Glomerular endothelial cell (primary cell): ENCODE measurements at places on chromosomes 11 and 22. TPM values are rescaled to one million over a fixed set of nuclear protein-coding genes. Genes with fewer than 3 reads are reported as not detected.

The FOLR3 gene
- not detected in 2 replicates for total RNA-seq

The OR2AT4 gene
- total RNA-seq = not detected in 2 replicates

The YPEL1 gene
- total RNA-seq = 5.0 and 8.7 TPM in 2 replicates

The NRXN2 gene
- total RNA-seq = not detected in 2 replicates

The ATXN10 gene
- total RNA-seq = 92.5 and 112 TPM in 2 replicates

The SMIM35 gene
- 0.12 TPM in 1 of 2 replicates, not detected in the other for total RNA-seq

The F2 gene
- 0.19 TPM in 1 of 2 replicates, not detected in the other for total RNA-seq

The CCND1 gene
- total RNA-seq = 580 and 831 TPM in 2 replicates

The CD3G gene
- total RNA-seq = not detected in 2 replicates

The MMP10 gene
- total RNA-seq = 29.5 and 39.8 TPM in 2 replicates

The ZNF280A gene
- total RNA-seq = 0.12 TPM in 1 of 2 replicates, not detected in the other

The IL18 gene
- 0.35 and 2.6 TPM in 2 replicates for total RNA-seq

The MRPL21 gene
- 47.5 and 76.8 TPM in 2 replicates for total RNA-seq

DNA sequence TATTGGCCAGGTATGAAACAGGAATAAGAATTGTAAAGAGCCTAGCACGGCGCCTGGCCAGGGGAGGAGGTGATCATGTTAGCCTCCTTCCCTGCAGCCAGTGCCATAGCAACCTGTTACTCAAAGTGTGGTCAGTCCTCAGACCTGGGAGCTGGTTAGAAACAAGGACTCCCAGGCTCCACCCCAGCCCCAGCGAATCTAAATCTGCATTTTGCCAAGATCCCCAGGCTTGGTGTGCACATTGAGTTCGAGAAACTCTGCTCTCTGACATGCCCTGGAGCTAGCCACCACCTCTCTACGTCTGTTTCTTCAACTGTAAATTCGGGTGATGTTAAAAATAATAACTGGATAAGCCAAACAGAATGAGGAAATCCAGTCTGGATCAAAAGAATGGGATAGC lies 56.1 kb upstream of the ALX4 start:
- no peak for DNase-seq

DNA sequence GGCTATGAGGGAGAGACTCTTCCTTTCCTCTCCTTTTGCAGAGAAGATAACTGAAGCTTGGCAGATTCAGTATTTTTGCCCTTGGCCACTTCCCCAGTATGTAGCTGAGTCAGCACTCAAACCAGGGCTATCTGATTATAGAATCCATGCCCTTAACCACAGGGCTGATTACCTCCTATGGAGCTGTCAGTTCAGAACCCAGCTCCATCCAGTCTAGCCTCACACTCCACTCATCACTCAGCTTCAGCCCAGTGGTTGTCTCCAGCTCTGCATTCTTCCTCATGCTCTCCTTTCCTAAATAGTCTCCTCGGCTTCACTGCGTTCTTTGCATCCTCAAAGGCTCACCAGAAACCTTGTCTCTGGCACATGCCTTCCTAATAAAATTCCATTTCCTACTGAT lies 151.6 kb upstream of the BLID start:
- no peak for DNase-seq

DNA sequence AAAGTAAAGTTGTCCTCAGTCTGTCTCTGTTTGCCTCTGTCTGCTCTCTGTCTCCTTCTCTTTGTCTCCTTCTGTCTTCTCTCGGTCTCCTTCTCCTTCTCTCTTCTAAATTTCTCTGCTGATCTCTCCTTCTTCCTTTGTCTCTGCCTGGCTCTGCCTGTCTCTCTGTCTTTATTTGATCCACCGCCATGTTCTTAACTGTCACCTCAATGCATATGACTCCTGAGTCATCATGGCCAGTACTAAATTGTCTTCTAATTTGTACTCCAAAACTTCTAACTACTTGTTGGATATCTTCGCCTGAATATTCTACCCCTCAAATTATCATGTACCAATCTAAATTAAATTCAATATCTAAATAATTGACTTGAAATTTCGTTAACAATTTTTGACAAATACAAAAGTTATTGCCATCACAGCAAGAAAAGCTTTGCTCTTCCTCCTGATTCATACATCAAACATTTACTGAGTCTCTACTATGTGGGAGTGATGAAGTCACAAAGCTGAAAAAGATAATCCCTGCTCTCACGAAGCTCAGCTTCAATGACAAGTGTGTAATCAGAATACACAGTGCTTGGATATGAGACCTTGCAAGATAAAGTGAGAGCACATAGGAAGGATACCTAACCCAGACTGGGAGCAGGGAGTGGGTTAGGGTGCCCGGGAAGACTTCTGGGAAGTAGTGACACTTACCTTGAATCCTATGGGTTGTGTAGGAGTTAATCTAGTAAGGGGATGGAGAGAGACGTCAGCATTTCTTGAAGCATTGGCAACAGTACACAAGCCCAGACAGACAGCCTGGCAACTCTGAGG lies 193.0 kb downstream of the MAML2 start:
- no peak for DNase-seq

- DNase-seq = no peak
Observed at GRCh38 chr22:49052023-49052538, 775.6 kb downstream of the BRD1 start.

DNA sequence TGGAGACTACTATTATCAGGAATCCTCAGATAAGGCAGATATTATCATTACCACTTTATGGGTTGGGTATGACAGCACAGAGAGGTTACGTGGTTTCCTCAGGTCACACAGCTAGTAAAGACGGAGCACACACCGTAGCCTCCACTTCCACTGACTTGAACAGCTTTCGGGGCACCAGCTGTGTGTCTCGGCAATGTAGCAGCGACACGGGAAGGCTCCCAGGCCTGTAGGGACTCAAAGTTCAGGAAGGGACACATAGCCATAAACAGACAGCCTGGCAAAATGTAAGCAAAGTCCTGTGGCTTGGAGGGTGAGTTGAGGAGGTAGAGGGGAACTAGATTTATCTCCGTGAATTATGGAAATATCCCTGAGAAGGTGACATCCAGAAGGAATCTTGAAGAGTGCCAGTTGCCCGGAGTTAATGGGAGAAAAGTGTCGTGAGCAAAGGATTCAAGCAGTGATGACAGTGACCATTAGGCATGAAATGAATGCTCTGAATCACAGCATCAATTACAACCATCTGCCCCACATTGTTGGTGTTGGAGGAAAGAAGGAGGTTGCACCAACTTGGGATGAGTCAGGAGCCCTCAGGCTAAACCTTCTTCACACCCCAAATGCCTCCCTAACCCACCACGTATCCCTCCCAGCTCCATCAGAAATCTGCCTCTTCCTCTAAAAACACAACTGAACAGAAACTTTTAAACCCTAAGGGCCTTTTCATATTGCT lies 106.7 kb upstream of the ASPHD2 start:
- DNase-seq = no peak

DNA sequence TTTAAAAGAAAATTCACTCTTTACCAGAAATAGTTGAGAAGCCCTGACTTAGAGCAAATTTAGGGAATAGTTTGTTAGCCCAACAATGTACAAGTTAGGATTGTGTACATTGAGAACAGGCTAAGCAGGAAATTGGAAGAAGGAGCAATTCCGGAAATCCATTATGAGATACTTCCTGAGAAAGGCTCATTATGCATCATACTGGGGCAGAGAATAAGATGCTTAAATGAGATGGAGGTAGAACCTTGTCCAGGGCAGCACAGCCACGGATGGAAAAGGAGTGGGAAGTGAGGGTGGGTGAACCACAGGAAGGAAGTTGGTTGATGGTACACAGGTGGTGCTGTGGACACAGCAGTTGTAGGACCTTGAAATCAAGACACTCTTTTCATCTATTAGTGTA lies 180.2 kb downstream of the PGR start:
- no peak for DNase-seq

DNA sequence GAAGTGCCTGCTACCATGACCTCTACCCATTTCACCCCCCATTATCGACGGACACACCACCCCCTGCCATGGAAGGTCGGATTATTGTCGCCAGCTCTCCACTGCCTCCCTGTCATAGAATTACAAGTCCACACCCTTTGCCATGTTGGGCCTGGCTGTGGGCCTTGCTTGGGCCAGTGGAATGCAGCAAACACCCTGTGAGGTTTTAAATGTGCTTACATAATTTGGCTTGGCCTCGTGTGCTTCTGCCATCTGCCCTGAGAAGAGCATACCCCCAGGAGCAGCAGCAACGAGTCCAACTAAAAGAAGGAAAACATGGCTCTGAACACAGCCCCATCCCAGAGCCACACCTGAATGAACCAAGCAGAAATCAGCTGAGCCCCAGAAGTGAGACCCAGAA lies 94.1 kb upstream of the PRDM11 start:
- DNase-seq = no peak

- DNase-seq = no peak
Observed at GRCh38 chr22:44393066-44393465, 80.3 kb upstream of the SHISAL1 start.

- no peak for DNase-seq
Observed at GRCh38 chr11:133966921-133967598, 10.3 kb upstream of the IGSF9B start.

- DNase-seq = no peak
Observed at GRCh38 chr11:46264030-46264429, 13.4 kb upstream of the CREB3L1 start.

DNA sequence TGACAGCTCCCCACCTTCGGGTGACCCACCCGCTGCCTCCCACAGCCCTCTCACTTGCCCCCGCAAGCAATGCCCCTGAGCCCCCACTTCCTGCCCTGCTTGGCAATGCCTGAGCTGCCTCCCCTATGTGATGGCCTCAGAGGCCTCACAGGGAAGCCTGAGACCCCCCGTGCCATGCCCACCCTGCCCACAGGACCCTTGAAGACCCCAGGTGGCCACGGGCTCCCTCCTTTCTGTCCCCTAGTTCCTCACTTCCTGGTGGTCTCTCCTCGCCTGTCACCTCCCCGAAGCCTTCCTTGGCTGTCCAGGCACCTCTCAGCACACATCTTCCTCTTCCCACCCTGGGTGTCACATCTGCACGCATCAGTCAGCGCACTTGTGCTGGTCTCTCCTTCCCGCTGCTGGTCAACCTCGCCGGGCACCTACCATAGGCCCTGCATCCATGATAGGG lies 90.5 kb downstream of the BRD1 start:
- no peak for DNase-seq

- DNase-seq = no peak
Observed at GRCh38 chr11:12128301-12128751, 17.9 kb downstream of the MICAL2 start.

DNA sequence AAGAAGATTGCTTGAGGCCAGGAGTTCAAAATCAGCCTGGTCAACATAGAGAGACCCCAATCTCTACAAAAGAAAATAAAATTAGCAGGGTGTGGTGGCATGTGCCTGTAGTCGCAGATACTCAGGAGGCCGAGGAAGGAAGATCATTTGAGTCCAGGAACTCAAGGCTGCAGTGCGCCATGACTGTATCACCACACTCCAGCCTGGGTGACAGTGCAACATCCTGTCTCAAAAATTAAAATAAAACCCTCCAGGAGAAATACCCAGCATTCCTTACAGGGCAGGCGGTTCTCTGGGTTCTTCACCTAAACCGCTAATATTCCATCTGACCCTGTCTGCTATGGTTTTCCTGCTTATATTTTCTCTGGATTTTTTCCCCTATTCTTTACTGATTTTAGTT lies 13.5 kb downstream of the TCF20 start:
- DNase-seq = no peak

- DNase-seq = no peak
Observed at GRCh38 chr11:113119074-113119473, 157.9 kb downstream of the NCAM1 start.

DNA sequence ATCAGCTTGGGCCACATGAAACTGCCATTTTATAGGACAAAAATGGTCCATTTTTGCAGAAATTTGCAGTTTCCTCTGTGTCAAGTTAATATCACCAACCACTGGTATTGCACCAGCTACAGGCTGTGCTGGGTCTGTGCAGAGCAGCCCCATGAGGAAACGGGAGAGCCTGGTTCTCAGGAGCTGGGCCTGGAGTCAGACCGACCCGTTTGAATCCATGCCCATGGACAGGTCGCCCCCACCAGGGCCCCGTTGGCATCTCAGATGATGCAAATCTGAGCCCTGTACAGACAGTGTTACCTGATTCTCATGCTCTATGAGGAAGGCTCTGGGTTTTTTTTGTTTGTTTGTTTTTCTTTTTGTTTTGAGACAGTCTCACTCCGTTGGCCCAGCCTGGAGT lies 9.8 kb upstream of the SEC14L6 start:
- no peak for DNase-seq

DNA sequence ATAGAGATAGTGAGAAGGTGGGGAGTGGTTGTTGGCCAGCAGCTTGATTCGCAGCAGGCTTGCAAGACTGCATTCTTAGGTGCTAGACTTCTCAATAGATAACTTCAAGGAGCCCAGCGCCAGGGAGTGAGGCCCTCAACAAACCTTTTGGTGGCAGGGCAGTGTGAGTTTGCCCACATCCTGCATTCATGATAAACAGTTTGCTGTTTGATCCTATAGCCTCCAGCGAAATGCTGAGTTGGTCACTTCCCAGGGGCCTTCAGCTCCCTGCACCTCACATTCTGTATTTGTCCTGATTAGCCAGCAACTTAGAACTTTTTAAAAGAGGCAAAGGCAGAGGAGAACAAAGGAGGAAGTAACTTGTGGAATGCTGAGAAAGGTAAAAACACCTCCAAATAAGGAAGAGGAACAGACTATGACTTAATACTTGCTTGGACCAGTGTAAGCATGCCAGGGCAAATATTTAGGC lies 25.1 kb downstream of the OR10A6 start:
- DNase-seq = no peak

DNA sequence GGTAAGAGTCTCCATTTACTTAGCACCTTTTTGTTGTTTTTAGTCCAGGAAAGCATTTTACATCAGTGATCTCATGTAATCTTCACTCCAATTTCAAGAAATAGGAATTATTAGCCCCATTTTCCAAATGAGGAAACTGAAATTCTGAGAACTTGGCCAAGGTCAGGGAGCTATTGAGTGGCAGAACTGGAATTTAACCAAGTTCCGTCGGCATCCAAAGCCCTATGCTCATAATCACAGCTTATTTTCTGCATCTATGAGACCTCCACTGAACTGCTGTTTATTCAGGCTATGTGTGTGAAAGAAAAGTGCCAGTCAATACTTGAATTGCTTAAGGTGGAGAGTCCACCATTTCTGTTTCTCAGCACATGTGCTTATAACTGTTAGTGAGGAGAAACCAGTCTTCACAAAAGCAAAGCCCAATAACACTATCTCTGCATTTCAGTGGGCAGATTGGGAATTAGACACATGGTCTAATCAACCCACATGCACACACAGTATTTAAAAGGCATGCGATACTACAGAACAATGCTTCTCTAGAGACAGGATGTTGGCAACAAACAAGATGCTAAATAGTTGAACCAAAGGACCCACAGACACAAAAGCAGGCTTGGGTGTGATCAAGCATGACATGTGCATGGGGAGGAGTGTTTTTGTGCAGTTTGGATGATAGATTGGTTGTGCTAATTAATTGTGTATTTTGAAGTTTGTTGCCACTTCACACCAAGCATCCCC lies 780.6 kb downstream of the OPCML start:
- no peak for DNase-seq

- DNase-seq = no peak
Observed at GRCh38 chr11:58938398-58938797, 890 bp upstream of the GLYATL1 start.

DNA sequence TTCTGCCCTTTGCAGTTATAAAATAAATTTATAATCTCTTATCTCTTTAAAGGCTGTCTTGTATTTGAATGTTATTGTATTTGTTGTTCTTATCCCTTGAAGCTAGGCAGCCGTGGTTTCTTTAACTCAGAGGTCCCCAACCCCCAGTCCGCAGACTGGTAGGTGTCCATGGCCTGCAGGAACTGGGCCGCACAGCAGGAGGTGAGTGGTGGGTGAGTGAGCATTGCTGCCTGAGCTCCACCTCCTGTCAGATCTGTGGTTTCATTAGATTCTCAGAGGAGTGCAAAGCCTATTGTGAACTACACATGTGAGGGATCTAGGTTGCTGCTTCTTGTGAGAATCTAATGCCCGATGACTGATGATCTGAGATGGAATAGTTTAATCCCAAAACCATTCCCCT lies 380.0 kb upstream of the CCDC90B start:
- DNase-seq = no peak
